Naive thymus-derived CD4-positive, alpha-beta T cell (primary cell): ENCODE measurements at places on chromosomes 7 and 10. TPM values are rescaled to one million over a fixed set of nuclear protein-coding genes. Genes with fewer than 3 reads are reported as not detected.

- DNase-seq, result no peak
These were observed 112.5 kb downstream of the RALA start for GRCh38 chr7:39735903-39736302.

- no peak for DNase-seq
These were observed 98.2 kb downstream of the REEP3 start for GRCh38 chr10:63619426-63619825.

PTF1A gene
- total RNA-seq, result not detected

GRCh38 chr10:85548034-85548433, 818.6 kb downstream of the GRID1 start:
- peak; percentile 34 for DNase-seq

GRCh38 chr10:48740988-48741387, 56.3 kb downstream of the WDFY4 start:
- DNase-seq, result no peak

DNA sequence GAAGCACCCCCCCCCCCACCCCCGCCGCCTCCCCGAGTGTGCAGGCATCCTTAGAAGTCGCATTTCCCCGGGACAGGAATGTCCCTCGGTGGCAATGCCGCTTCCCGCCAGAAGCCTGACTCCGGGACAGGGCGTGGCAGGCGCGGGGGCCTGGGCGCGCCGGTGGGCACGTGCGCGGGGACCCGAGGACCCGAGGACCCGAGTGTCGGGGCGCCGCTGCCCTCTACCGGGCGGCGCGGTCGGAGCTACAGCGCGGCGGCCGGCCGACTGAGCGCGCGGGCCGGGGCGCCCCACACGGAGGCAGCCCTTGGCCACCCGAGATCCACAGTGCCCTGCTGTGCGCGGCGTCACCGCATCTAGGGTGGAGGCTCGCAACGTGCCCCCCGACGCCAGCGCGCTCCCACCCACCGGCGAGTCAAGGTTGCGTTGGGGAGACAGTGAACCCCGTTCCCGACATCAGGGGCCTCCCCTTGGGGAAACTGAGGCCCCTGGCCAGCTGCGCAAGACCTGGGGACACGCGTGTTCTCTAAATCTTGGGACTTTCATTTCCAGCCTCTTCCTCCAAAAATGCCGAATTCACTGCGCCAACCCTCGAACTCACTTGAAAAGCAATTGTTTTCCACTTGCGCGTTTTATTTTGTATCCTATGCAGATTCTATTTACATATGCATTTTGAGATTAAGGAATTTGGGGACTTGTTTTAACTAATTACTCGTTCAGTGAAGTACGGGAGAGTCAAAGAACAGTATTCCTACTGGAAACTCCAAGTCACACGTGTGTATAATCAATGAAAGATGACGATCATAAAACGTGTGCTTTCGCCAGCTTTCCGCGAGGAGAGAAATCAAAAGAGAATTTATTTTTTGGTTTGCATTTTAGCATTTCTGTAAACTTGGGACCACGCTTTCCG, 3.1 kb upstream of the CUX1 start:
- DNase-seq, result peak; percentile 33

GRCh38 chr7:3928727-3929515, 627.9 kb downstream of the SDK1 start:
- no peak for DNase-seq

DNA sequence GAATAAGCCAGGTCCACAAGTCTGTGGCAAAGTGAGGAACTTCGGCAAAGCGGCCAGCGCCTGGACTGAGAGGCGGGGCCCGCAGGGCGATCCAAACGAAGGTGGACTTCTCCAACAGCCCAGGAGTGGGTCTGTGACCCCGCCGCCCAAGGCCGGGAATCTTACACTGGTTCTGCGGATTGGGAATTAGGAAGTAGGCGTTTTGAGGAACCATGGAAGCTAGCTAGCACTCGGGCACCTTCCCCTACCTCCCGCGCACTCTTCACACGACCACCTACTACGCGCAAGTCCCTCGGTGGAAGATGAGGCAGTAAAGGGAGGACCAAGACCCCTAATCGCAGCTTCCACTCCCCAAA, 570 bp upstream of the ARF5 start:
- no peak for DNase-seq

GRCh38 chr7:74373536-74373935, 80.2 kb upstream of the GTF2IRD1 start:
- DNase-seq, result no peak

- no peak for DNase-seq
These were observed 158.4 kb upstream of the SH2B2 start for GRCh38 chr7:102128303-102128702.

DNA sequence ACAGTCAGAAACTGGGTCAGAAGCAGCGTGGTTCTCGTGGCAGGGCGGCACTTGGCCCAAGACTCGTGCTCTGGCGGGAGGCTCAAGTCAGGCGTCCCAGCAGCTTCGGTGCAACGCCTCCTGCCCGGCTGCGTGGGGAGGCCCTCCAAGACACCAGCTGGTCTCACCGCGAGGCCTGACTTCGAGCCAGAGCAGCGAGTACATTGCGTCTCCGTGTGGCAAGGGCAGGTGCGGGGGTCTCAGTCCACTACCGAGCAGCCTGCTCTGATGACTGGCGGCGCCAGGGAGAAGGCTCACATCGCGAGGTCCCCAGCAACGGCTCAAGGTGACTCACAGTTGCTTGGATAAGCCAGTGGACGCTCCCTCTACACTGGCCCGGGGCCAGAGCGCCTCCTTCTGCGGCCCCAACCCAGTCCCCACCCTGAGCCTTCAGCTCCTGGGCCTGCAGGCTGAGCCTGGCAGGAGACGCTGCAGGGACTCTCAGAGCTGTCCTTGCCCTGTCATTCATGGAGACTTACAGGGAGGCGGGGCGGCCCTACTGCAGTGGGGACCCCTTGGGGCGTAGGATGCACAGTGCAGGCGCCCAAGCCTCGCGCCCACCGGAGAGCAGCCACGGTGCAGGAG, 41.9 kb upstream of the PRKAR1B start:
- DNase-seq, result no peak

DNA sequence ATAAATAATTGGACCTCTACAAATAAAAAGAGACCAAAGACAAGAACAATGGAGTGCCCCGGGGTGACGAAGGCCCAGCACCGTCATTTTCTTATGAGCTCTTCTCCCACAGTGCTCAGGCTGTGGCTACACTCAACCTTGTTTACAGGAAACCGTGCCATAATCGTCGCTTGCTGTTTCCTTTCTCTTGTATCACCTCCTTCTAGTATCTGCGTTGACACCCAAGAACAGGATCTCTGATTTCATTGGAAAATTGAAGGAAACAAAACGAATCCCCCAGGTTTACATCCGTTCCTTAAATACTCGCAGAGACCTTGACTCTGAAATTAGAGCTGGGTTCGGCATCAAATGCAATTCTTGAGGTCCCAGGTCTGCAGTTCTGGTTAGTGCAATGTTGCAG, 1.7 kb upstream of the IGFBP3 start:
- no peak for DNase-seq

ZNF467 gene
- 4.0 TPM for total RNA-seq

- no peak for DNase-seq
These were observed 35.8 kb downstream of the VCL start for GRCh38 chr10:74033702-74034101.

MAGI2 gene
- 0.05 TPM in 1 of 2 replicates, not detected in the other for total RNA-seq

- no peak for DNase-seq
These were observed 67.7 kb upstream of the ITGA8 start for GRCh38 chr10:15787426-15787825.

NCAPG2 gene
- 88.7 and 89.4 TPM in 2 replicates for total RNA-seq

- DNase-seq, result no peak
These were observed 54.8 kb downstream of the MINDY3 start for GRCh38 chr10:15805395-15806058.

GRCh38 chr7:79683916-79684315, 230.4 kb upstream of the MAGI2 start:
- DNase-seq, result no peak

NXPH1 gene
- total RNA-seq, result not detected

CCDC136 gene
- 14.0 TPM for total RNA-seq

CYP3A7 gene
- not detected for total RNA-seq

DNA sequence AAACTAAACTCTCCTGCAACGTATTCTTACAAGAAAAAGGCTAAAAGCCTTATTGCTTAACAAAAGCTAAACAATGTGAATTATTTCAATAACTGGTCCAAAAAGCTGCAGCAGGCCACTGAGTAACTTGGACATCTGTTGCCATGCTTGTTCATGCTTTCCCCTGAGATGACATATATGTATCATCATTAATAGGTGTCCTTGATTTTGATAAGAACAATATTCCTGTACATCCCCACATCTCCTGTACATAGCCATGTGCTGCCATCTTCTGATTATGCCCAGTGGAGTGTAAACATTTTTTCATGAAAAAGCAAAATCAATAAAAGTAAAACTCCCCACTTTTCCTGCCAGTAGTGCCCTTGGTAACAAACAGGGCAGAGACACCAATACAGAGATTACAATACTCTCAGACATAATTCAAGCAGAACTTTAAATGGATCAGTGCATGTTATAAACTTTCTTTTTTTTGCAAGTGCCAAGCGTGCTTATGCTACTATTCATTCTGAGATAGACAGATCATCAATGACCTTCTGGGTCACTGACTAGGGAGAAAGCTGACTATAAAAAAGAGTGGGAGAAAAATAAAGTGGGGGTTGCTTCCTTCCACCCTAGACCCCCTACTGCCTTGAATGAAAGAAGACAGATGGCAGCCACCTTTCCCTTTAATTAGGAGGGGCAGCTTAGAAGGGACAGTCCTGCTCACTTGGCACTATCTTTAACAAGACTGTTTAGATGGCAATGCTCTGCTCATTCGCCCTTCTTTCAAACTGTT, 205.5 kb upstream of the KLF14 start:
- no peak for DNase-seq

CTAGE6 gene
- total RNA-seq, result 2.4 TPM

- no peak for DNase-seq
These were observed 28.1 kb upstream of the ZNF107 start for GRCh38 chr7:64637521-64638445.

ANXA8 gene
- not detected for total RNA-seq

FOXI2 gene
- 0.24 TPM for total RNA-seq

GRCh38 chr10:122287570-122287969, 16.5 kb downstream of the BTBD16 start:
- DNase-seq, result no peak

- no peak for DNase-seq
These were observed 87.1 kb downstream of the ADAM22 start for GRCh38 chr7:88020953-88021665.

- DNase-seq, result no peak
These were observed 55.7 kb downstream of the CELF2 start for GRCh38 chr10:11073410-11073809.

GRCh38 chr10:102729029-102730026, 14.4 kb upstream of the WBP1L start:
- peak; percentile 21 for DNase-seq

CCDC3 gene
- total RNA-seq, result 0.20 and 0.31 TPM in 2 replicates

GRCh38 chr10:92239151-92239599, 51.7 kb downstream of the CPEB3 start:
- DNase-seq, result no peak

MMD2 gene
- not detected for total RNA-seq

GRCh38 chr7:141484907-141485306, 66.3 kb upstream of the AGK start:
- no peak for DNase-seq

DNA sequence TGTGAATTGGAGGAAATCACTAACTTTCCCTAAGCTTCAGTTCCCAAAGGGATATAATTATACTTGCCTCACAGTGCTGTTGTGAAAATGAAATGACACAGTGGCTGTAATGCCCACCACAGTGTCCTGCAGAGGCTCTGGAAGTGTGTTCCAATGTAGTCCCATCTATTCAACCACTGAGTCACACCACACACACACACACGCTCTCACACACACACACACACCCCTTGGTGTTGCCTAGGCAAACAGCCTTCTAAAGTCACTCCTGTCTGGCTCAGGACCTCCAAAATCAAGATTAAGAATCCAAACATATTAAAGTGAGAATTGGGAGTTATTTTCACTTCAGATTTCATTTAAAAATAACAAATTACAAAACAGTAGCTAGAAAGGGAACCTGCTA, 73.3 kb downstream of the NRCAM start:
- no peak for DNase-seq

COL17A1 gene
- total RNA-seq, result not detected
